ENCODE measurements at places on chromosomes 5 and 9.

GRCh38 chr5:32753051-32753450 is 41.9 kb downstream of the NPR3 start:
- peak; percentile 60 for DNase-seq

GRCh38 chr5:148949841-148950470 is 112.9 kb downstream of the SH3TC2 start:
- DNase-seq: no peak

DNA sequence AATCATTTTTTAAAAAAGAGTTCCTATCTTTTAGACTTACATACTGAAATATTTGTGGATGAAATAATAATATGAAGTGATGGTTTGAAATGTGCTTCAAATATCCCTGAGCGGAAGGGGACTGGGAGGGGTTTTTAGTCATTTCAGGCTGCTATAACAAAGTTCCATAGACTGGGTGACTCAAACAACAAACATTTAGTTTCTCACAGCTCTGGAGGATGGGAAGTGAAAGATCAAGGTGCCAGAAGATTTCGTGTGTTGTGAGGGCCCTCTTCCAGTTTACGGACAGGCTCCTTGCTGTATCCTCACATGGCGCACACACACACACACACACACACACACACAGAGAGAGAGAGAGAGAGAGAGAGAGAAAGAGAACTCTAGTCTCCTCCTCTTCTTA is 27.1 kb upstream of the TEX10 start:
- peak; percentile 58 for DNase-seq

DNA sequence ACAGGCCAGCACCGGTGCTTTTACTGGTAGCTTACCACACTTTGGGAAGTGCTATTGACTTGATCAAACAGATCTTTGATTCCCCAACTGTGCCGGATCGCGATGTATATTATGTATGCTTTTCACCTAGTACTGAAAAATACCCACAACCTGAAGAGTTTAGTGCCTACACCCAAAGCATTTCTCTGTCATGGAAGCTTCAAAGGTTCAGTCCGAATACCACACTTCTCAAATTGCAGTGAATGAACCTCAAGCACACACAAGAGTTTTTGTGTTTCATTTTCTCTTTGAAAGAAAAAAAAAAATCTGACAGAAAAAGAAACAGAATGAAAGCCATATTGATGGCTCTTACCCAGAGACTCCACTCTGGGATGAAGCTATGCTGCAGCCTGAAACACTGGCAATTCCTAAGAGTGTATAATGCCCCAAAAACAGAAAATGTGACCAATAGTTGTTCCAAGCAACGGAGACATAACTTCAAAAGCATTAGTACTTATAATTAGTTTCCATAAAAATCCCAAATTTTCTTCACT is 100.9 kb downstream of the EBF1 start:
- no peak for DNase-seq

- DNase-seq: no peak
These were observed 127.7 kb upstream of the SHB start for GRCh38 chr9:38196714-38197113.

Measured in GM03348 (cell line).